ENCODE measurements at places on chromosomes 2 and 18.

DNA sequence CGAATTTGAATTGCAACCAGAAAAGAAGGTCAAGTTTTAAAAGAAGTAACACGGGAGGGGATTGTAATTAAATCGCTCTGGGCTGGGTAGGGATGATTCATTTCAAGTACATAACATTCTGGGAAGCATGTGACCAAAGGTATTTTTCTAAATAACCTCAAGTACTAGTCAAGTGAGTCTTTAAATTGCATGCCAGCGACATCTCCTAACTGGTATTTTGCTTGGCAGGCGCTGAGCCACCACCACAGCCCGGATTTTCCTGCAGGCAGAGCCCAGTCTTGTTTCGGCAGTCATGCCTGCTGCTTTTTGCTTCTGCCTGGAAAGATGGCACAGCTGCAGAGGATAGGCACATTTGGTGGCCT is 33.7 kb upstream of the NPAS2 start:
- no peak overlapping the region for H3K27ac ChIP-seq
- no peaks in the 10 kb centered on the region for H3K36me3 ChIP-seq
- H3K27me3 ChIP-seq = no peaks in the 10 kb centered on the region
- DNase-seq = no peak

- no peak for DNase-seq
- H3K4me1 ChIP-seq = no peaks in the 10 kb centered on the region
- peaks cover 11% of the 10 kb centered on the region for H3K36me3 ChIP-seq
- H3K27me3 ChIP-seq = no peaks in the 10 kb centered on the region
- H3K4me3 ChIP-seq = no peak overlapping the region
These were observed 40.2 kb downstream of the SLC35F5 start for GRCh38 chr2:113716291-113716690.

GRCh38 chr2:112108178-112108832 is 29.9 kb upstream of the FBLN7 start:
- DNase-seq = no peak
- H3K27ac ChIP-seq = no peak overlapping the region
- H3K4me3 ChIP-seq = no peak overlapping the region
- H3K4me1 ChIP-seq = no peaks in the 10 kb centered on the region
- no peaks in the 10 kb centered on the region for H3K27me3 ChIP-seq
- peaks cover 65% of the 10 kb centered on the region for H3K36me3 ChIP-seq

DNA sequence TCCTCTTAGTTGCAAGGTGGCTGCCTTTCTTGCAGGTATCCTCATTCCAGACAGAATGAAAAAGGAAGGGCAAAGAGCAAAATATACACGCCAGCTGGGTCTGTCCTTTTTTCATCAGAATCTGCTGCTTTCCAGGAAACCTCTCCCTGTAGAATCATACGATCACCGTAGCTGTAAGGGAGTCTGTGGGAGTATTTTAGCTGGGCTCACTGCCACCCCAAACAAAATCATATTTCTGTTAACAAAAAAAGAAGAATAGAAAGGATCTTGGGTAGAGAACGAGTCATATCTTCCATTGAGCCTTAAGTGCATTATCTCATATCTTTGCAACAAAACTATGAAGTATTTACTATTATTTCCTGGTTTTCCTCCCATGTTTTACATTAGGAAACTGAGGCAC is 15.0 kb upstream of the TANC1 start:
- peaks cover 11% of the 10 kb centered on the region for H3K4me1 ChIP-seq
- no peak overlapping the region for H3K27ac ChIP-seq
- H3K4me3 ChIP-seq = no peak overlapping the region
- no peak for DNase-seq
- no peaks in the 10 kb centered on the region for H3K36me3 ChIP-seq

DNA sequence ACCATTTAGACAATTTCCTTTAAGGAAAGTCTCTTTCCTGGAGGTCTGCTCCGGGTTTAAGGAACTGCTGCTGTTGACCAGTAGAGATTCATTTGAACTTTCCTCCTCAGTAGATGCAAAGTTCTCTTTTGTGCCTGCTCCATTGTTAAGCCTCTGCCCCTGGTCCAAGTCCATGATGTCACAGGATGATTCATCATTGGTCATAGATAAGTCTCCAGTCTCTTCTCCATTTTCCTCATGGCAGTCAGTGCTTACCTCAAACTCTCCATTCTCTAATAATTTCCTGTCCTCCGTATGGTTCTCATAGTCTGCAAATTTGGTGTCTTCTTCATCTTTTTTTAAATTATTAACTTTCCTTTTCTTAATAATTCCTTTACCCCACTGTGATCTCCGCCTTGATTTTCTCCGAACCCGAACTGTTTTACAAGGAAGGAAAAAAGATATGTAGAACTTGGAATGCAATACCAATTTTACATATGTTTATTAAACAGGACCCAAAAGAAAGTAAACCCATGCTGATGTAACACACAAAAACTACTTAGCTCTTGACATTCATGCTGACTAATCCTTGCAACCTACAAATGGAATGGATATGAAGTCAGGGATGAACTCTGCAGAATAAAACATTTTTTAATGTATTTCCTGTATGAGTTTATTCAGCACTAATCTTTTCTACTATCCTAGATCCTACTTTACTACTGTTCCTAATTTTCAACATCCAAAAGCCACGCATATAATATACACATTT is 169.1 kb downstream of the ATAD2B start:
- H3K4me3 ChIP-seq = no peak overlapping the region
- no peak overlapping the region for H3K27ac ChIP-seq
- H3K36me3 ChIP-seq = peaks cover 29% of the 10 kb centered on the region
- no peaks in the 10 kb centered on the region for H3K27me3 ChIP-seq

DNA sequence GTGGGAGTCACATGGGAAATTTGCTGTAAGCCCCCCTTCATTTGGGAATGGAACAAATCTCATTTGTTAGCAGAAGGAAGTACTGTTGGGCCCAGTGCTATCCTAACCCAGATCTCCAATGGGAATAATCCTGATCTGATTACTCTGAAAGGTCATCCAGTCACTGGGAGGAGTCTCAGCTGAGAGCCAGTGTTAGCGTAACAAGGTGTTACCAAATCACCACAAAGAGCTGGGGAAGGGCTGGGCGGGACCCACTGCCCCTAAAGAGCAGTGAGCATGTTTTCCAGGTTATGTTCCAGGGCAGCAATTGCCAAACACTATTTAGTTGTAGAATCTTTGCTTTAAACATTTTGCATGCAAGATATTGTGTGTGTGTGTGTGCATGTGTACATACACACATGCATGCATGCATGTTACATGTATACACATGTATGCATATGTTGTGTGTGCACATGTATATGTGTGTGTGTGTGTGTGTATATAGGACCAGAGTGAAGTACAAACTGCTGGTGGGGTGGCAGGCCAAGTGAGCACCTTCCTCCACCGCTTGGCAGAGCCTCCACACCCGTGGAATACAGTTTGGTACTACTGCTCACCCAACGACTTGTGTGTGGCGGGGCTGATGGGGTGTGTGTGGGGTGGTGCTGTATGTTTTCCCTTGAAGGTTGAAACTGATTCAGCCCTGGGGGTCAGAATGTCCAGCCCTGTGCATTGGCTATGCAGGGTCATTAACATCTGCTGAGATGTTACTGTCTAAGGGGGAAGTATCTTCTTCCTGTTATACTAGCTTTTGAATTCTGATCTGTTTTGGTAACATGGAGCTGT is 15.2 kb downstream of the INPP5D start:
- H3K4me1 ChIP-seq = peaks cover 27% of the 10 kb centered on the region
- H3K27me3 ChIP-seq = no peaks in the 10 kb centered on the region
- H3K4me3 ChIP-seq = no peak overlapping the region

DNA sequence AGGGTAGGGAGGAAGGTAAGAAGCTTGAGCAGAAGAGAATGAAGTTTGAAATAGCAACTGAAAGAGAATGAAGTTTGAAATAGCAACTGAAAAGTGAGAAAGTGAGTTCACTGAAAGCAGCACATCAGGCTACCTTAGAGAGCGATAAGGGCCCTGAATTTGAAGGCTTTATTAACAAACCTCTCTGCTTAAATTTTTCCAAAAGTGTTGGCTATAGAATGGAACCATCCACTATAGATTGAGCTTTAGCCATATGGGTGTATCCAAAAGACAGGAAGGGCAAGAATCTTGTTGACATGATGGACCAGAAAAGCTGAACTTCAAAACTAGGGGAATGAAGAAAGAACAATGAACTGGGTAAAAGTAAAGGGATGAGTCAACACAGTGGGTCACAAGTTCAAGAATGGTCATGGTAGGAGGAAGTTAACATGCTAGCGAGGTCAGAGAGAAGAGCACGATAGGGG is 122.5 kb downstream of the ASXL3 start:
- H3K36me3 ChIP-seq = no peaks in the 10 kb centered on the region
- no peak overlapping the region for H3K4me3 ChIP-seq
- no peaks in the 10 kb centered on the region for H3K27me3 ChIP-seq
- no peak overlapping the region for H3K27ac ChIP-seq

DNA sequence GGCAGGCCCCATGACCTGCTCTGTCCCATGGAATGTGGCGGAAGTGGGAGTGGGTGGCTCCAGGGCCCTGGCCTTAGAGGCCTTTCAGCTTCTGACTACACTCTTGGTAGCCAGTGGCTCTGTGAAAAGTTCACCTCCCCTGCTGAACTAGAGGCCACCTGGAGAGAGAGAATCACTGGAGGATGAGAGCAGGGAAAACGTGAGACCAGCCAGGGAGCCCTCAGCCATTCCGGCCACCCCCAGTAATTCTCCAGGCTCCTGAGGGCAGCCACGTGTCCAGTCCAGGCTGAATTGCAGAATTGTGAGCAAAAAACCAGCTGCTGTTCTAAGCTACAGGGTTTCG is 10.5 kb downstream of the COLEC12 start:
- H3K4me1 ChIP-seq = no peaks in the 10 kb centered on the region
- H3K4me3 ChIP-seq = no peak overlapping the region
- no peaks in the 10 kb centered on the region for H3K36me3 ChIP-seq
- no peak overlapping the region for H3K27ac ChIP-seq
- H3K27me3 ChIP-seq = peaks cover 5% of the 10 kb centered on the region

GRCh38 chr2:217166241-217166850 is 306.5 kb upstream of the TNP1 start:
- peaks cover 17% of the 10 kb centered on the region for H3K4me1 ChIP-seq
- no peaks in the 10 kb centered on the region for H3K36me3 ChIP-seq
- H3K27me3 ChIP-seq = peaks cover 2% of the 10 kb centered on the region
- DNase-seq = no peak

GRCh38 chr2:11546072-11546471 is 12.2 kb downstream of the GREB1 start:
- no peaks in the 10 kb centered on the region for H3K4me1 ChIP-seq
- H3K27ac ChIP-seq = no peak overlapping the region
- no peaks in the 10 kb centered on the region for H3K36me3 ChIP-seq
- DNase-seq = no peak
- no peak overlapping the region for H3K4me3 ChIP-seq

GRCh38 chr2:105454801-105455485 is 56.1 kb upstream of the FHL2 start:
- no peak overlapping the region for H3K4me3 ChIP-seq
- no peaks in the 10 kb centered on the region for H3K36me3 ChIP-seq
- no peaks in the 10 kb centered on the region for H3K4me1 ChIP-seq

- H3K4me3 ChIP-seq = peak overlapping the region; percentile 32
- DNase-seq = peak; percentile 76
- no peaks in the 10 kb centered on the region for H3K36me3 ChIP-seq
- H3K4me1 ChIP-seq = peaks cover 75% of the 10 kb centered on the region
- H3K27ac ChIP-seq = peak overlapping the region; percentile 89
These were observed 52.0 kb downstream of the ZFP36L2 start for GRCh38 chr2:43174368-43174916.

GRCh38 chr18:22318745-22319407 is 98.8 kb downstream of the CTAGE1 start:
- H3K36me3 ChIP-seq = no peaks in the 10 kb centered on the region
- no peak overlapping the region for H3K4me3 ChIP-seq
- no peaks in the 10 kb centered on the region for H3K27me3 ChIP-seq
